ENCODE measurements at places on chromosomes 11 and 22. TPM values are rescaled to one million over a fixed set of nuclear protein-coding genes. Genes with fewer than 3 reads are reported as not detected.

The RFPL2 gene
- polyA plus RNA-seq: not detected

- DNase-seq: no peak
These were observed 126.1 kb downstream of the HIPK3 start for GRCh38 chr11:33383075-33383919.

- DNase-seq: no peak
These were observed 194.8 kb downstream of the MIAT start for GRCh38 chr22:26852176-26852575.

- no peak for DNase-seq
These were observed 2.1 kb downstream of the TMPRSS4 start for GRCh38 chr11:118078911-118079411.

DNA sequence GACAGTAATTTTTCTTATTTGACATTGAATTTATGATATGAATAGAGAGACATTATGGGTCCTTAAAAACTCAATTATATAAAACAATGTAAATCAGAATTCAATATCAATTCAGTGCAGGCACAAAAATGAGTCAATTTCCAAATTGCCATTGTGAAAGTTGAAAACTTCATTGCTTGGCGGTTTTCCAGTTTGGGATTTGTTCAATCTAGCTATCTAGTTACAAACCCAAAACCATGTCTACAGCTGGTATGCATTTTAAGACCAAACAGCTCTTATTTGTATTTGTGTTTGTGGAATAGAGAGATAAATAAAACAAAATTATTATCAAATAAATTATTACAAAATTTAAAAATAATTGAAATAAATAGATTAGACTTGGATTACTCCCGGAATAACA lies 1206.6 kb upstream of the RAG2 start:
- no peak for DNase-seq

The CARD16 gene
- polyA plus RNA-seq: 19.7 TPM

GRCh38 chr11:105577641-105578040 lies 32.2 kb upstream of the GRIA4 start:
- DNase-seq: no peak

The SEC14L2 gene
- 11.0 TPM for polyA plus RNA-seq

- no peak for DNase-seq
These were observed 61.4 kb upstream of the LMO2 start for GRCh38 chr11:33953289-33953688.

GRCh38 chr11:95098826-95099225 lies 9.2 kb downstream of the ENDOD1 start:
- DNase-seq: no peak

- no peak for DNase-seq
These were observed 39.1 kb downstream of the CASP12 start for GRCh38 chr11:104858882-104859775.

- no peak for DNase-seq
These were observed 10.1 kb upstream of the B4GALNT4 start for GRCh38 chr11:359181-359714.
